Activated CD4-positive, alpha-beta T cell treated with anti-CD3 and anti-CD28 coated beads, Interleukin-2, amount 50 U/mL, for 48 hours (primary cell): ENCODE measurements at places on chromosomes 12 and 14.

GRCh38 chr12:49355913-49356312 is 9.2 kb downstream of the DNAJC22 start:
- no peak for DNase-seq

DNA sequence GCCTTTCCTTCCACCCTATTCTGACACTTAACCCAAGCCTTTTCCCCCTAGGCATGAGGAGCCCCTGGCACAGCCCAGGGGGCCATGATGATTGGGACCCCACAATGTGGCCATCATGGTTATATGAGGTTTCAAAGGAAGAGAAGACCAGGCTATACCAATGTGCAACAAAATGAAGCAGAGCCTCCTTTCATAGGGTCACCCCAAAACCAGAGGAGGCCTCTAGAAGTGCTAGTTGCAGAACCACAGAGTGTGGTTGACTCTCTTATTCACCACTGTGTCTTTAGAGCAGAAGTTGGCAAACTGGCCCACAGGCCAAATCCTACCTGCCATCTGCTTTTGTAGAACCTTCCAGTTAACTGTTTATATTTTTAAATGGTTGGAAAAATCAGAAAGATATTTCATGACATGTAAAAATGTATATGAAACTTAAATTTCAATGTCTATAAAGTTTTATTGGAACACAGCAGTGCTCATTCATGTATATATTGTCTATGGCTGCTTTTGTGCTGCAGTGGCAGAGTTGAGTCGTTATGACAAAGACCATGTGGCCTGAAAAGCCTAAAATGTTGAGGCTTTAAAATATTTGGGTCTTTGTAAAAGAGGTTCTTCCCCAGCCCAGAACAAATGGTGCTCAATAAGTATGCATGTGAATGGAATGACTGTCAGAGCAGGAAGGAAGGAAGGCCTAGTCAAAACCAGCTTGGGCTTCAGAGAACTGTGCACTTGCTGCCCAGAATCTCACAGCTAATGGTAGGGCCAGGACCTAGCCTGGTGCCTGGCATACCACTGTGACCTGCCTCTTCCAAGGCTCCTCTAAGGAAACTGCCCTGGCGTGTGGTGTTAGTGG is 49.2 kb downstream of the SUSD6 start:
- no peak for DNase-seq

- no peak for DNase-seq
Observed at GRCh38 chr12:19967001-19967400, 401.3 kb upstream of the PDE3A start.

DNA sequence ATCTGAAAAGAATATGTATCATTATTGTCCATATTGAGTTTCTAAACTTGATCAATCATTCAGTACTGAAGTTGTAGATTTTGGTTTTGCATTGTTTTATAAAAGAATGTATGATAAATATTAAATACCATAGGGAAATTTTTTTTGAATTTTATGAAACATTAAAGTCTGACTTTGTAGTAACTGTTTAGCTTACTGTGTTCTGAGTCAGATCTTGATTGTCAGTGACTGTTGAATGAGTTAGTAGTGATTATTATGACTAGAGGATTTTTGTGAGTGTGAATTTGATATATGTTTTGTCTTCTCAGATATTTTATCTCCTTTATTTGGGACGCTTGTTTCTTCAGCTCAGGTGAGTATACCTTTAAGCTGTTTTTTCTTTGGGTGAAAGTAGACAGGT is 10.1 kb downstream of the TDP1 start:
- no peak for DNase-seq
